Right atrium auricular region (tissue), 2 donors: ENCODE measurements at places on chromosomes 12 and 14. TPM values are rescaled to one million over a fixed set of nuclear protein-coding genes. Genes with fewer than 3 reads are reported as not detected.

GRCh38 chr12:70948976-70949336, 28.4 kb upstream of the PTPRR start:
- DNase-seq = peak; percentile 61

- DNase-seq = no peak
Observed at GRCh38 chr12:101680240-101680639, 17.2 kb upstream of the CHPT1 start.

GRCh38 chr12:53844994-53845844, 93.4 kb upstream of the HOXC13 start:
- DNase-seq = no peak

- DNase-seq = no peak
Observed at GRCh38 chr12:2312770-2313169, 260.0 kb downstream of the CACNA1C start.

DNA sequence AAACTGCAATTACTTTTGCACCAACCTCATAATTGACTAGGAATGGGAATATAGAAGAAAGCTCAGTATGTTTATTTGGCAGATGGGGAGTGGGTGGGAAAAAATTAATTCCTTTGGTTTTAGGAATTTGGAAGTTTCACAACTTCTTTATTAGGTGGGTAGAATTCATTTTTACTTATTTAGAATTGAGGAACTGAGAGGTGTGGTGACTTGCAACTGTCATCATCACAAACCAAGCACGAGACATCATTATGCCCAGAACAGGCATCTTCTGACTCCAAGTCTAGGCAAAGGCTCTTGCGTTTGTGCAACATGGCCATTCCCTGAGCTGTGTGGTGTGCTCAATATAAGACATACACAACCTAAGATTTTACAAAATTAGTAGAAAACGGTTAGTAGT, 380.0 kb downstream of the ATP23 start:
- no peak for DNase-seq

- no peak for DNase-seq
Observed at GRCh38 chr12:127496255-127496654, 770.7 kb upstream of the TMEM132C start.

GRCh38 chr12:109449845-109450532, 27.1 kb downstream of the KCTD10 start:
- no peak for DNase-seq

GRCh38 chr12:2804393-2805142, 7.9 kb upstream of the ITFG2 start:
- DNase-seq = peak; percentile 64

GRCh38 chr12:111672822-111673381, 12.9 kb downstream of the BRAP start:
- no peak for DNase-seq

DNA sequence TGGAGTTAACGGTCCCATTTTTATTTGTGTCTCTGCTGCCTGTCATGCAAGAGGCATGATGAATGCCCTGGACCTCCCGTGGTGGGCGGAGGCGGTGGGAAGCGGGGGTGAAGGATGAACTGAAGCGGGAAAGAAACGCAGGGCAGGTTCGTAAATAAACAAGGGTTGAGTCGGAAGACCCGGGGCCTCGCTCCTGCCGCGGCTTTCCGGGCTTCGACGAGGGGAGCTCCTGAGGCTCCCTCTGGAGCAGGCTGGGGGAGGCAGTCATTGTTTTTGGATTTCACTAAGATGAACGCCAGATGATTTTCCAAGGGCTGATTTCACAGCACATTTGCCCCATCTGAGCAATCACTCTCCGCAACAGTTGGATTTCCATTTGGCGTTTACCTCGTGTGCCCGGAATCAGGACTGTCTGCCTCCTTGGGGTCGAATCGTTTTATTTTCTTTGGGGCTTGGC, 130.2 kb downstream of the SLC38A6 start:
- DNase-seq = no peak

GRCh38 chr14:22812744-22813143, 2.5 kb downstream of the SLC7A7 start:
- DNase-seq = no peak

DNA sequence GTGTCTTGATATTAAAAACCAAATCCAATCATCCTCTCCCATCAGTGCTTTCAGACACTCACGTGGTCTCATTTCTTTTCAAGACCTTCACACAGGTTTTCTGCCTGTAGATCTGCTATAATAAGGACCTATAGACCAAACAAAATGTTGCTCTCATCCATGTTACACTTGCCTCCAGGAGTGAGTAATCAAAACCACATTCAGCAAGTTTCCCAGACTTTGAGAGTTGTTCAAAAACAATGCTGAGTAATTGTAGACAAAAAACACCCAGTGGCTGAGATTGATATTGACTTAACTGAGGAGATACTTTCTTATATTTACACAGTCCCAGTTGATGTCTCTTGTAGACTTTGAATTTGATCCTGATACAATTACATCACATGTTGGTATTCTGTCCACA, 383.1 kb downstream of the TMEM132D start:
- no peak for DNase-seq

DNA sequence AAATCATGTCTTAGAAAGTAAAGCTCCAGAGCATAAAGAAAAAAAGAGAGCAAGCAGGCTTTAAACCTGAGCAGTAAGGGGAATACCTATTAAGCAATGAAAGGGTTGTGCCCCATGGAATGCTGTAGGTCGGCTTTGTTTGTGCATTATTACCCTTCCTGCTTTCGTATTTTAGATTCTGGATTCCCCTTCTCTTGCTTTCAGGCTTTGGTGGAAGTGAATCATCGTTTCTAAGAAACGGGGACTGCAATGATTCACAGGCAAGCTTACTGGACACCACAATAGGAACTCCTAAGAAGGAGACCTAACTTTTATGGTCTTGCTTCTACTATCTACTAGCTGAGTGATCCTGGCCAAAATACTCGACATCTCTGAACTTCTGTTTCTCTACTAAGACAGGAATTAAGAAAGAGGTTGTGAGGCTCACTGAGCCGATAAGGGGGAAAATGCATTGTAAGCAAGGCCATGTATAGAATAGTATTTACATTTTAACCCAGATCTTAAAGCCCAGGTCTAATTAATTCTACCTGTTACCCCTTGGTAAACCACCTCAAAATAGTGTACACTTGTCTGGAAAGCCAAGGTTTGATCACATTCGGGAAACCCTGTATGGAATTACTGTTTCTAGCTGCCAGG, 1.2 kb upstream of the BMAL2 start:
- no peak for DNase-seq

- DNase-seq = peak; percentile 76
Observed at GRCh38 chr12:47870175-47870781, 34.5 kb downstream of the VDR start.

- DNase-seq = no peak
Observed at GRCh38 chr12:116537101-116537904, 21.9 kb upstream of the MAP1LC3B2 start.

DNA sequence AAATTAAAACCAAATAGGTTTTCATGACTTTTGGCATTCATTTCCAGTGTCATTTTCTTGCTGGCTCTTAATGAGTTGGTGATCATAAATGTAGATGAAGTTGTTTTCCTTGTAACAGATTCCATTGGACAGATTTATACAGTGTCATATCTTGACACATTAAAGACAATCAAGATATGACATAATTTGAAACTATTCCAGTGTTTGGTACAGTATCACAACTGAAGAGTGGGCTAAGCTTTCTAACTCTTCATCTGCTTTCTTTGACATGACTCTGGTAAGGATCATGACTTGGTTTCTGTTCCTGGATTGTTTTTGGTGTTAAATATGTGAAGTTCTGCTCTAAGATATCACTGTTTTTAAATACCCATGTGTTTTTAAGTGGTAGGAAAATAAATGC, 289.6 kb downstream of the NAV3 start:
- DNase-seq = no peak

DNA sequence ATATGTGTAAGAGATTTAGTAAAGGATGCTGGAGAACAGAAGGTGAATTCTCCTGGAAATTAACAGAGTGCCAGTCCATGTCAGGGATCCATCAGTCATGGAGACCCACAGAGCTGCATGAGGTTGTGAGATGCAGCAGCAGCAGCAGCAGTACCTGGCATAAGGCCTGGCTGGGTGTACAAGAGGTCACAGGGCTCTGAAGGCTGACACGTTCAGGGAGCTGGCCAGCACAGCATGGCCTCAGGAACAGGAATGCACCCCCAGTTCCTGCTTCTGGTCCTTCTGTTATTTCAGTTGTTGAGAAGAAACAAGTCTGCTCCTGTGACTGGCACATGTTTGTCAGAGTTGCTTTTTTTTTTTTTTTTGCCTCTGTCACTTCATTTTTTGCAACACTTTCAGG, 210.8 kb downstream of the CNTN1 start:
- DNase-seq = no peak

- no peak for DNase-seq
Observed at GRCh38 chr14:62692490-62693106, 352.7 kb downstream of the KCNH5 start.

- no peak for DNase-seq
Observed at GRCh38 chr12:38664661-38665269, 240.6 kb downstream of the CPNE8 start.

Gene ZNF385A
- total RNA-seq = 6.7 TPM

Gene TPPP2
- not detected for total RNA-seq

Gene KCNJ8
- total RNA-seq = 37.1 TPM

Gene PRKD1
- 4.3 TPM for total RNA-seq

Gene SSTR1
- 1.8 TPM for total RNA-seq

Gene PRICKLE1
- total RNA-seq = 7.6 TPM

Gene MORN3
- total RNA-seq = not detected

Gene KRT74
- 2.9 TPM for total RNA-seq

Gene DHRS2
- not detected for total RNA-seq

Gene ANO2
- 9.3 TPM for total RNA-seq
